ENCODE measurements at places on chromosomes 1 and 21.
A peak's percentile ranks its signal among the peaks of the same experiment; 100 is the strongest.

- DNase-seq: no peak
Observed at GRCh38 chr1:19528438-19528837, 43.1 kb upstream of the CAPZB start.

DNA sequence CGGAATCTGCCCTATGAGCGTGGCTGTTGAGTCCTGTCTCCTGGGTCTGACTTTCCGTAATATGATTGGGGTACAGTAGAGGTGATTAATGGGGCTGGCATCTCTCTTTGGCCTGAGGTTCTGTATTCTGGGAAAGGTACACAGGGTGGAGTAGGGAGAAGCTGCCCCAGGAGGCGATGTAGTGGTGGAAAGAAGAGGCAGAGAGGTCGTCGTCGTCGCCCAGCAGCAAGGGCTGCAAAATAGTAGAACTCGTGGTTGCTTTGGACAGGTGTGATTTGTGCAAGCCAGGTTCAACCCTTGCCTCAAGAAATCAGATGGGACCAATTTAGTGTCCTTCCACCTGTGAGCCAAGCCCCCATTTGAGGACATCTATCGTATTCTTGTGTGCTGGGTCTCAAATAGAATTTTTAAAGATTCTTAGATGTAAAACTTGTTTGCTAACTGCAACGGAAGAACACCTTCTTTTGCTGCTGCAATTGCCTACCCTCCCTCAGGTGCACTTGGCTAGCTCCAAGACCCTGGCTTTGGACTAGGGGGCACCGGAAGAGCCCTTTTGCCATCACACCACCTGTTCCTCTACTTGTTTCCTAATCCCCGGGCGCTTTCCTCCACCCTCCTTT is 1.3 kb upstream of the HMGN2 start:
- DNase-seq: no peak

- DNase-seq: no peak
Observed at GRCh38 chr1:114510274-114511031, 550 bp downstream of the TRIM33 start.

- DNase-seq: peak; percentile 68
Observed at GRCh38 chr1:15246960-15247614, at the start of gene FHAD1. Gene FHAD1 (plus strand): TSS chr1:15247223. CDS start chr1:15251785, 4,562 bp downstream.

GRCh38 chr1:26434161-26434752 is 2.1 kb downstream of the DHDDS start:
- no peak for DNase-seq

GRCh38 chr1:17194133-17194475 is 10.8 kb upstream of the PADI1 start:
- no peak for DNase-seq

DNA sequence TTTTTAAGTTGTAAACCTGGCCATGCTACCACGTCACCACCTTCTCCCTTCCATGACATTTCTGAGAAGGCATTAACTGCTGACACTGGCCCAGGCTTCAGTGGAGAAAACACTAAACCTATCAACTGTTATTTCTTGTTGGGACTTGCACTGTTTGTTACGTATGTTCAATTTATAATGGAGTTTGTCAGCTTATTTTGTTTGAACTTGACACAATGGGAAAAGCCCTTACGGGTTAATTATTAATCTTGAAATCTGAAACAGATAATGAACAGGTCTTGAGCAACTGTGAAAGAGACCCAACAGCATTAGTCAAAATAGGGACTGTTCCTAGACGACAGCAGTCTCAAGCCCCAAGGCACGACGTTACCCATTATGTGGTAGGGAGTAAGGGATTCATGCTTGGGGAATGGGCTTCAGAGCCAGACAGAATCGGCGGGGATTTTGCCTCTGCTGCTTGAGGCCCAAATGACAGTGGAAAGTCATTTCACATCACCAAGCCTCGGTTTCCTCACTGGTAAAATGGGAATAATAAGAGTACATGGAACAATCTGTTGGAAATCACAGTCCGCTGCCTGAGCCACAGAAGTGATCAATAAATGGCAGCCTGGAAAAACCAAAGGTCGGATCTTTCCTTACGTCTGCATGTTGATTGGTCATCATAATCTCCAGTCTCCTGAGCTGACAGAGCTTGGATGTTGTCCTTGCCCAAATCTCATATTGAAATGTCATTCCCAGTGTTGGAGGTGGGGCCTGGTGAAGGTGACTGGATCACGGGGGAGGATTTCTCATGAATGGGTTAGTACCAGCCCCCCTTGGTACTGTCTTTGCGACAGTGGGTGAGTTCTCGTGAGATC is 44.5 kb downstream of the TIAM1 start:
- no peak for DNase-seq

DNA sequence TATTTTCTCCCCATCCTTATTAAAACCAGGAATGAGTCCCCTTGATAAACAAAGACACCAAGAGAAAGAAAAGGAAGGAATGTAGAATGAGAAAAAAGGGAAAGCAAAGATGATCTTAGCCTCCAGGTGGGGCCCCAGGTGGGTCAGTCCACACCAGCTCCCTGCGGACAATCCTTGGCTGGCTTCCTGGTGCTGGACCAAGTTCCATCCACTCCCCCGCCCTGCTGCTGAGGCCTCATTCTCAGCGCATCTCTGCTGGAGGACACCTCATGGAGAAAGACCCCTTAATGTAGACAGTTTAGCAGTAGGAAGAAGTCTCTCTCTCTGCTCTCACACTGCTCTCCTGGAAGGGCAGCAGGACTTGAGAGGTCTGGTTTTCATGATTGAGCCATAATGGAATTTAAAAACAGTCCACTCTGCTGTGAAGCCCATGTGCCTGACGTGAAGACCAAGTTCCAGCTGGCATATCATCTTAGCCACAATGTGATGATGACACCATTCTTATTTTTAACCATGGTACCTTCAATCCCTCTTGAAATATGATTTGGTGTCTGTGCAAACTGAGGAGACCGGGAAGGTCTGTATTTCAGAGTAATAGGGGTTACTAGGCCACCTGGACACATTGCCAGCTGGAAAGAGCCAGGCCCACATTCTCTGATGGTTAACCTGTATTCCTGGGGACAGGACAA is 83.1 kb downstream of the WLS start:
- DNase-seq: no peak

GRCh38 chr21:33064623-33065390 is 5.1 kb upstream of the OLIG1 start:
- no peak for DNase-seq

DNA sequence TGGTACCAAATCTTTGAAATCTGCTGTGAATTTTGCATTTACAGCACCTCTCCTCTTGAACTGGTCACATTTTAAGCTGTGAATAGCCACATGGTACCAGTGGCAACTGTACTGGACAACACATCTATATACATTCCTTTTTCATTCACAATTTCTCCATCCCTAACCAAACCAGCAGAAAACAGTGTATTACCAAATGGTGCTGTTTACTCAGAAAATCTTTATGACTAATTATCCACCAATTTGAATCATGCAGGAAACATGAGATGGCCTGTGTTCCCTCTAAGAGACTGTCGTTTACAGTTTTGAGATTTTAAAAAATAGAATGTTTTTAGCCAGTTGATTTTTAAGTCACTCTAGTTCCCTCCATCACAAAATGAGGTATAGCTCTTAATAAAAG is 17.6 kb upstream of the CCT8 start:
- DNase-seq: no peak

DNA sequence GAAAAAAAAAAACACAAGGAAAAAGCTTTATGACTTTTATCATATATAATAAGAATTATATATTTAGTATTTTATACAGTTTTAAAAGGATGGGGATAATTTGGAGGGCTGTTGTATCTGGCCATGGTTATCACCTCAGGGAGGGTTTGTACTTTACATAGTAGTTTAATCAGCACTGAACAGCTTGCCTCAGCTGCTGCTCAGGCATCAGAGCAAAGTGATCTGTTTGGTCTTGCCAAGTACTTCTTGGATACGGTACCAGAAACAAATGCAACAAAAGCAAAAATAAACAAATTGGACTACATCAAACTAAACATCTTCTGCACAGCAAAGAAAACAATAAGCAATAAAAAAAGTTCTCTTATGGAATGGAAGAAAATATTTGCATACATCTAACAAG is 2.6 kb upstream of the SPTA1 start:
- DNase-seq: no peak

GRCh38 chr1:212953321-212953720 is 3.0 kb downstream of the VASH2 start:
- no peak for DNase-seq

DNA sequence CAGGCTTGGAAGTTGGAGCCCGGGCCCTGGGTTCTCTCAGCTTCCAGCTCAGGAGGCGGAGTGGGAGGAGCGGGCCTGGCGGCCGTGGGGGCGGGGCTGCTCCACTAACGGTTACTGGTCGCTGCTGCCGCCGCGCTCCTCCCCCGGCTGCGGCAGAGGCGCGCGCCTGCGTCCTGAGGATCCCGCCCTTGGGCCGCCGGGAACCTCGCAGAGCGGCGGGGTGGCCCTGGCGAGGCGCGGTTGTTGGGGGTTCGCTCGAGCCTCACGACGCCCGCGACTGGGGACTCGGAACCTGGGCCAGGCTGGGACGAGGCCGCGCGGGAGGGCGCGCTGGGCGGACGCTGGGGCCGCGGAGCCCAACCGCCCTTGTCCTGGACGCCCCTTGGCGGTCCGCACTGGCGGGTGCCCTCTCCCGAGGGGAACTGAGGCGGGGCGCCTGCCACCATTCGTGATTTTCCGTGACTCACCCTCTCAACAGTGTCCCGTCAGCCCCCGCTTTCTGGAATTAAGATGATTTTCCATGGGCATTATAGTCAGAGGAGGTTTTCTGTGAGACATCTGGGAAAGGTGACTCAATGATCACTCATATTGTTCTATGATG is 34.1 kb downstream of the OR2G3 start:
- no peak for DNase-seq

- DNase-seq: no peak
Observed at GRCh38 chr1:19367584-19368041, 55.5 kb downstream of the SLC66A1 start.

DNA sequence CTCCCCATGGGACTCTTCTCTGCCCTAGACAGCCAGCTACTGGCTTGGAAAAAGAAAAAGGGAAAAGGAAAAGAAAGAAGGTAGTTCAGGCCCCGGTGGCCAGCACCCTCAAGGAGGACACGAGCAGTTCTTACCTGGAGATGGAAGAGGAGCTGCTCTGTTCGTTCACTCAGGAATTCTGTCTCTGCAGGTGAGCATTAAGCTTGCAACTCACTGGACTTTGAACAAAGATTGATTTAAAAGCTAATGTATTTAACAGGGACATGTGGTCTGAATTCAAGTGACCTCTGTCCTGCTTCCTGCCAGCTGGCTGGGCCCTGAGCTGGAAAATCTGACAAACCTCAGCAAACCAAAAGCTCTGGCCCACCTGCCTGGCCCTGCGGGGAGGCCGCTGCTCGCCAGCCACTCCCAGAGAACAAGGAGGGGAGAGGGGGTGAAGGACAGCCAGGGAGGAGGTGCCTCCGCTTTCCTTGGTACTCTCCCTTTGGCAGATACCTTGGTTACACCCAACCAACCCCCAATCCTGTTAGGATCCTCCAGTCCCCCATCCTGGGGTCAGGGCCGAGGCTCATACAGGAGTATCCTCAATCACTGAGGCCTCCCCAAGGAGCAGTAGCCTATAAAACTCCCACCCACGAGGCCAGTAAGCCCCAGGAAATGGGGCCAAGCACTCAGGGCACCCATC is at the start of gene PDZK1:
TSS of gene PDZK1 (minus strand) at position 186 of the 685 bp plus-strand sequence. CDS start 19,347 bp downstream, outside the sequence.
- no peak for DNase-seq
